ENCODE measurements at places on chromosomes 2 and 18.

GRCh38 chr18:48713309-48713708, 174.5 kb downstream of the CTIF start:
- no peak for DNase-seq

DNA sequence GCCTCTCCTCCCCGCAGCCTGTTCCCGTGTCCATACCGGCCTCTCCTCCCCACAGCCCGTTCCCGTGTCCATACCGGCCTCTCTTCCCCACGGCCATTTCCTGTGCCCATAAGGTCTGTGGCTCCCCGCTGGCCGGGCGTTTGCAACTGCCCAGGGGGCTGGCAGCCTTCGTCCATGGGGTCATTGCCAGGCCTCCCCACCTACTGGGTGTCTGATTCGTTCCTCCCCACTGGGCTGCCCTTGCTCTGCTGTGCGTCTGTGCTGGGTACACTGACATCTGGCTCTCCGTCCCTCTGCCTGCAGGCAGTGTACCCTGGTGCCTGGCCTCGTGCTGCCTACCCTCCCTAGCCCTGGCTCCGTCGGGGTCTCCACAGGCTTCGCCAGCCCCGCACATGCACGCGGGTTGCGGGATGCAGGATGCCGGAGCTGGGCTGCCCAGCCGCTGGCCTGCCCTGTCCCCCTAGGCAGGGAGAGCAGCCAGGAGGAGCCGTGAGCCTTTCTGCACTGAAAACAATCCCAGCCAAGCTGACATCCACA, 67.8 kb downstream of the NFATC1 start:
- no peak for DNase-seq

DNA sequence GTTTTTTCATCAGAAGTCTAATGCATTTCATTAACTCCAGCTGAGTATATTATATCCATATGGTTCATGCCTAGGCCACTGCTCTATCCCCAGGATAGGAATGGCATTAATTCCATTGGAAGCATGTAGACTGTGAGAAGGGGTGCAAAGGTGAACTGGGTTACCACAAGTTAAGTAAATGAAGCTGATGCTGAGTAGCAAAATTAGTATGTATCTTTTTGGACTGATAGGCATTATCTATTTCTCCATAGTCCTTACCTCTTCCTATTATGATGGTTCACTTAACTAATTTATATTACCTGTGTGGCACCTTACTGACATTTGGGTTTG, 24.9 kb downstream of the UBE2E3 start:
- no peak for DNase-seq

DNA sequence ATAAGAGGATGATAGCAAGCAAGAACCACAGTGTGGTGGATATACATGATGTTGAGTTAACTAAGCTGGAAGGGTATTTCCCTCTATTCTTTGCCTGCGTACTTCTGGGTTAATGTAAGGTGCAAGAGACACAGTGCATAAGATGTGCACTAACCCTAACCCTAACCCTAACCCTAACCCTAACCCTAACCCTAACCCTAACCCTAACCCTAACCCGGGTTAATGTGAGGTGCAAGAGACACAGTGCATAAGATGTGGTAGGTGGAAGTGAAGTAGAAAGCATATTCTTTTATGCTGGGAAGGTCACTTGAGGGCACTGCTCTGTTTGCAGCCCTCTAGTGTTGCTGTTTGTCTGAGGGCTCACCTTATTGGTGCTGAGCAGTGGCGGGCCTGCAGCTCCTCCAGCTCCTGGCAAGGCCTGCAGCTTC, 181.5 kb upstream of the ITGA4 start:
- DNase-seq, result no peak

DNA sequence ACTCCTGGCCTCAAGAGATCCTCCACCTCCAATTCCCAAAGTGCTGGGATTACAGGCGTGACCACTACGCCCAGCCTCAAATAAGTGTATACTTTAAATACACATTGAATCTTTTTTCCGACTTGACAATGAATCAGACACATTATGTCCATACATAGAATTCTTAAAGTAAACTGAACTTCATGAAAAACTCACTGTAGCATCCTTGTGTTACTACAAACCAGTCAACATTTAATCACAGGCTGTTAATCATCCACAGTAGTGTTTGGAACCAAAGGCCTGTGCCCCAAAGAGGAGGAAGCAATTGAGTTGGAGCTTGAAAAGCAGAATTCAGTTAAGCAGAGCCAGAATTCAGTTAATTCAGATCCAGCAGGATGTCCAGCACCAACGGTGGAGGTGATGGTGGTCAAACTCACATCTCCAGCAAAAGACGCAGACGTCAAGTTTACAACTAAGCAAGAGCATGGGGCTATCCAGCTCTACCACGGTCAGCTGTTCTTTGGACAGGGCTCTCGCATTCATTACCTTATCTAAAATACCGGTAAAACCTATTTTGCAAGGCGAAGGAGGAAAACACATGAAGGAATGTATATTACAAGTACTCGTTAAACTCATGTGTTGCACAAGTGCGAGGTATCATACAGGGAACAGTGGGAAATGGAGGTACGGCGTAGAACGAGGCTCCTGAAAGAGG, 1.2 kb downstream of the SLC39A6 start:
- DNase-seq, result no peak

- DNase-seq, result no peak
Measured at GRCh38 chr18:25223899-25224886, 127.8 kb downstream of the ZNF521 start.

- no peak for DNase-seq
Measured at GRCh38 chr2:74843899-74844298, 10.0 kb downstream of the HK2 start.

DNA sequence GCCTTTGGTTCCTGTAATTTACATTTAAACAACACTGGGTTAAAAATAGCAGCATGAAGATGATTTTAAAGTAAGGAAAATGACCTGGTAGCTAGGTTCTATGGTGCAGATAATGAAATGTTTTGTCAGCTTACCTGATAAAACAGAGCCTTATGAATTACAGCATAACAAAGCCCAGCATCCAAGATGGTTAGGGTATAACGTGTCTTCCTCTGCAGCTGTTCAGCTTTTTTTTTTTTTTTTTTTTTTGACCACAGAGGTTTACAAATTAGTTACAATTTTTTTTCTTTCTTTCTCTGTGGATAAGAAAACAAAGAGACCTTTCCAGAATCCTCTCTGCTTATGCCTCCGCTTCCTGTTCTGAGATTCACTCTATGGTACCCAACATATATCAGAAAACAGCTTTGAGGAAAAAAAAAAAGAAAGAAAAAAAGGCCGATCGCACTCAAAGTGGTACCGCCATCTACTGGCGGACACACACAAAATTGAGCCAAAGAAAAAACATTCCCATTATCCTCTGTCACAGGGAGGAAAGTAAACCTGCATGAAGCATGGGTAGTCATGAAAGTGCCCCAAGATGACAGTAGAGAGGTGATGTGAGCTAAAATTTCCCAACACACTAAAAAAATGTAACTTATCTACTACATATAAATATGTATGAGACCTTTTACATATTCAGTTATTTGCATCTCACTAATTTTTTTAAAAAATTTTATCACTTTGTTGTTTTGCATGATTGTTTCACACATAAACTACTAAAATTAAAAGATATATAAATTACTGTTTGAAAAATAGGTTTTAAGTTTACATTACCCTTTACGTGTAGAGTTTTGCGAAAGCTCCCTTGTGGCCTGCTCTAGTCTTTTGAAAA, at the start of gene SCN3A:
Gene SCN3A (minus strand): TSS at position 362 of the 871 bp plus-strand sequence. CDS start 27,656 bp downstream, outside the sequence.
- no peak for DNase-seq

DNA sequence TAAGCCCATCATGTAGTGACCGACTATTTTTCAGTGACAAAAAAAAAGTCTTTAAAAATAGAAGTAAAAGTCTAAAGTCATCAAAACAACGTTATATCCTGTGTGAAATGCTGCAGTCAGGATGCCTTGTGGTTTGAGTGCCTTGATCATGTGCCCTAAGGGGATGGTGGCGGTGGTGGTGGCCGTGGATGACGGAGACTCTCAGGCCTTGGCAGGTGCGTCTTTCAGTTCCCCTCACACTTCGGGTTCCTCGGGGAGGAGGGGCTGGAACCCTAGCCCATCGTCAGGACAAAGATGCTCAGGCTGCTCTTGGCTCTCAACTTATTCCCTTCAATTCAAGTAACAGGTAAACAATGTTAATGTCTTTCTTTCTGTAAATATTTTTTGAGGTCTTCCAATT, at the start of gene CD28:
Gene CD28 (plus strand): TSS at position 237 of the 400 bp plus-strand sequence. CDS start 58 bp downstream, at position 295.
- no peak for DNase-seq

- no peak for DNase-seq
Measured at GRCh38 chr2:14363137-14363536, 269.4 kb upstream of the LRATD1 start.

DNA sequence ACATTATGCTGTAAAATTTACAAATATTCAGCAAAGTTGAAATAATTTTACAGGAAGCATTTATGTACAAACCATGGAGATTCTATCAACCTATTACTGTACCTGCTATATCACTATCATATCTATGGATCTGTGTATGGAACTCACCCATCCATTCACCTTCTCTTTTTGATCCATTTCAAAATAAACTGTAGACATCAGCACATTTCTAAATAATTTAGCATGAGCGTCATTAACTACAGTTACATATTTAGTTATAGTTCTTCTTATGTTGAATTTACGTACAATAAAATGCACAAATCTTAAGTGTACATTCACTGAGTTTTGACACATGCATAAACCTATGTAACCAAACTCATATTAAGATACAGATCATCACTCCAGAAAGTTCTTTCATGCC, 127.8 kb upstream of the BCL2L11 start:
- no peak for DNase-seq

DNA sequence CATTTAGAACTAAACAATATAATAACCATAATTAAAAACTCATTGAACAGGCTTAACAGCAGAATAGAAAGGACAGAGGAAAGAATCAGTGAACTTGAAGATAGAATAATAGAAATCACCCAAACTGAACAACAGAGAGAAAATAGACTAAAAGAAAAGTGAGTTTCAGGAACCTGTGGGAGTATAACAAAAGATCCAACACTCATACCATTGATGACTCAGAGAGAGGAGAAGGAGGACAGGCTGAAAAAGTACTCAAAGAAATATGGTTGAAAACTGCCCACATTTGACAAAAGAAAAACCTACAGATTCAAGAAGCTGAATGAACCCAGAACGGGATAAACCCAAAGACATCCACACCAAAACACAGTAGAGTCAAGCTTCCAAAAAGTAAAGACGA, 54.2 kb upstream of the FMNL2 start:
- no peak for DNase-seq

- no peak for DNase-seq
Measured at GRCh38 chr2:86305915-86306254, 31.5 kb downstream of the REEP1 start.

GRCh38 chr2:119040730-119041129, 98.7 kb downstream of the MARCO start:
- DNase-seq, result no peak

DNA sequence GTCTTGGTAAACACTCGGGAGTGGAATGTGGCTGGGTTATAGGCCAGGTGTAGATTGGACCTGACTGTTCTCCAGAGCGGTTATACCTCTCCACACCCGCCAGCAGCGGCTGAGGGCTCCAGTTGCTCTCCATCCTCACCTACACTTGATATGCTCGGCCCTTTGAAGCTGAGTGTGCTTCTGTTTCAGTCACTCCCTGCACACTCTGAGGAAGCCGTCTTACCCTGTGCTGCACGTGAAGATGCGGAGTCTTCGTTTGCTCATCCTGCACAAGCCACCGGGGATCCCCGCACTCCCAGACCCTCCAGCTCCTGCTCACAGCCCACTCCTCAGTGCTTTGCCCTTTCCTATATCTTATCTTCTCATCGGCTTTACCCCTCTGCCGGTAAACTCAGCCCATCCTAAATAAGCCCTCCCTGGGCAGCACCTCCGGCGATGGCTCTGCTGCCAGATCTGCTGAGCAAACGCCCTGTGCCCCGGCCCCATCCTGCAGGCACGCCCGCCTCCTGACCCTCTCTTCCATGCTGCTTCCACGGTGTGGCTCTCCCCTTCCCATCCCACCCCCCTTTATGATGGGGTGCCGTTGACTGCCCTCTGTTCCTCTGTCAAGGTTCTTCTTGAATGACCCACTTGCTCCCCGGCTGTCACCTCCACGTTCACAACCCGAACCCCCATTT, 47.3 kb upstream of the ODC1 start:
- no peak for DNase-seq

GRCh38 chr2:108029496-108029895, 43.2 kb downstream of the SLC5A7 start:
- no peak for DNase-seq

DNA sequence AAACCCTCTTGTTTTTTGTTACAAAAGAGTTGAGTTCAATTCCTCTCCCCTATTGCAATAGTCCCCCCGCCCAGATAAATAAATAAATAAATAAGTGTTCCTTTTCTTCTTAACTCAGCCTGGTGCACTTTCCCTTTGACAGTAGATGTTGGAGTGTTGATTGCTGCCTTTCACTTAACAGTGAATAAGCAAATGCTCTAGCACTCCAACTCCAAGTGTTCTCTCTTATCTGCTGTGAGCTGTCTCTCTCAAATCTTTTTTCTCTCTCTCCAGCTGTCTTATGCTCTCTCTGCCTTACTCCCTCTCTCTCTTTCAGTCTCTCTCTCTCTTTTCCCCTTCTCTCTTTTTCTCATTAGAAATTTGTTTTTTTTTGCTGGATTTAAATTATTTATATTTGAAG, 216.7 kb downstream of the TMX3 start:
- no peak for DNase-seq

- no peak for DNase-seq
Measured at GRCh38 chr18:7524786-7525185, 42.3 kb upstream of the PTPRM start.

GRCh38 chr2:8882094-8882493, 44.7 kb upstream of the KIDINS220 start:
- no peak for DNase-seq

DNA sequence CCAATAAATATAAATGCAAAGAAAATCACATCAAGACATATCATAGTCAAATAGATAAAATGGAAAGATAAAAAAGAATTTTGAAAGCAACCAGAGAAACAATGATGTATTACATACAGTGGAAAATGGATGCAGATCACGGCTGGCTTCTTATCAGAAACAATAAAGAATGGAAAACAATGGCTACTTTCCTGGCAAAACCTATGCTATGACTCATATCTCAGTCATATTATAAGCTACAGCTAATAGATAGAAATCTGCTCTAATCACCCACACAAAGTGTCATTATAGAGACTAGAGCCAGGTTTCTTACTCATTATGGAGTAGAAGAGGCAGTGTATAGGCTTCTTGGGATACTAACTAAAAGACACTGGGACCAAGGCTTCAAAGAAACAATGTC, 93.5 kb upstream of the TACR1 start:
- DNase-seq, result no peak

- no peak for DNase-seq
Measured at GRCh38 chr18:71471963-71472725, 1072.0 kb downstream of the CBLN2 start.

DNA sequence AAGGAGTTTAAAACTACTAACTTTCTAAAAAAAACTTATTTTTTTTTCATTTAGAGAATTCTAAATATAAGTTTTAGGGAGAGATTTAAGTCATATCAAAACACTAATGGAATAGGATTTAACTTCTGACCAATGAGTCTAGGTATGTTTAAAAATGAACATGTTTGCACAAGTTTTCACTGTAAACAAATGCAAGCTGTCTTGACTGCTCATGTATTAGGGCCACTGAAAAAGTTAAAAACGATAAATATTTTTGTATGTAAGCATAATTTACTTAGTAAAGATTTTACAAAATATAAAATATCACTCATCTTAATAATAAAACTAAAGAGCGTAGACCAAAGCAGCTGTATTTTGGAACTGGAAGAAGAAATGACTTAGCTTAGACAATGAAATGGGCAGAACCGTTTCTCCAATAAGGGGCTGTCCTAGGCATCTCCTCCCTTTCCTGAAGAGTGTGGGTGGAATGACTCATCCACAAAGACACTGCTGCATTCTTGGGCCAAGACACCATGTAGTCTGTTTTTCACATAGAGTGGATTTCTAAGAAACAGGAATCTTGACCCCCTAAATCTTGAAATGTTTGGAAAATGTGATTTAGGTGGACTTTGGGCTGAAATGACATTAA, 118.8 kb downstream of the MEP1B start:
- DNase-seq, result no peak
